ENCODE measurements at places on chromosomes 7 and 10. TPM values are rescaled to one million over a fixed set of nuclear protein-coding genes. Genes with fewer than 3 reads are reported as not detected.

DNA sequence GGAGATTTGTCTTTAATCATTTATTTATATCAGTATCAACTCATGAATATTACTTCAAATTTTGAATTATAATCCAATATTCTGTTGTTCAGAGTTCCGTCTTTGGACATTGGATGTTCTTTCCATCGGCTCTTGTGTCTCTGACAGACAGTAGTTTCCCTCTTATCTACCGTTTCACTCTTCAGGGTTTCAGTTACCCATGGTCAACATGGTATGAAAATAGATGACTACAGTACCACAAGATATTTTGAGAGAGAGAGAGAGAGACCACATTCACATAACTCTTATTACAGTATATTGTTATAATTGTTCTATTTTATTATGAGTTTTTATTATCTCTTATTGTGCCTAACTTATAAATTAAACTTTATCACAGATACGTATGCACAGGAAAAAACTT, 6.8 kb downstream of the SHTN1 start:
- DNase-seq: no peak
- no peaks in the 10 kb centered on the region for H3K27me3 ChIP-seq
- no peak overlapping the region for H3K27ac ChIP-seq
- no peaks in the 10 kb centered on the region for H3K36me3 ChIP-seq
- no peak overlapping the region for H3K4me3 ChIP-seq
- no peaks in the 10 kb centered on the region for H3K4me1 ChIP-seq

DNA sequence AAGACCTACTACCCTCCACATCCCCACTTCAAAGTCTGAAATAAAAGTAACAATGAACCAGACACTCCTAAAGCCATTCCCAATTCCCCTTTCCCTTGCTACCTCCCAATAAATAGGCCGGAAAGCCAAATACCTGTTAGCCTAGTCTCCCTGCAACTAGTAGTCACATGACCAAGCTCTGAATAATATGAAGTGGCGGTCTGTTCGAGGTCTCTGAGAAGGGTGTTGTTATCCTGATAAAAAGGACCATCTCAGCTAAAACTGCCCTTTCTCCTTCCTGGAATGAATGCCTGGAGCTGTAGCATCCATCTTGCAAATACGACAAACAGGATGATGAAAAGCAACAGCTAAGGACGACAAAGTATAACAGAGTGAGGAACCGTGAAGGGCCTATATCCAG, 6.0 kb downstream of the KIF5B start:
- no peak overlapping the region for H3K4me3 ChIP-seq
- H3K27ac ChIP-seq: peak overlapping the region; percentile 99
- DNase-seq: no peak
- no peaks in the 10 kb centered on the region for H3K27me3 ChIP-seq
- H3K4me1 ChIP-seq: no peaks in the 10 kb centered on the region
- H3K36me3 ChIP-seq: peaks cover 19% of the 10 kb centered on the region

GRCh38 chr7:85820702-85821443, 634.0 kb upstream of the SEMA3D start:
- no peak for DNase-seq
- no peak overlapping the region for H3K27ac ChIP-seq
- no peaks in the 10 kb centered on the region for H3K4me1 ChIP-seq
- no peaks in the 10 kb centered on the region for H3K27me3 ChIP-seq

The TEX36 gene
- total RNA-seq: not detected

DNA sequence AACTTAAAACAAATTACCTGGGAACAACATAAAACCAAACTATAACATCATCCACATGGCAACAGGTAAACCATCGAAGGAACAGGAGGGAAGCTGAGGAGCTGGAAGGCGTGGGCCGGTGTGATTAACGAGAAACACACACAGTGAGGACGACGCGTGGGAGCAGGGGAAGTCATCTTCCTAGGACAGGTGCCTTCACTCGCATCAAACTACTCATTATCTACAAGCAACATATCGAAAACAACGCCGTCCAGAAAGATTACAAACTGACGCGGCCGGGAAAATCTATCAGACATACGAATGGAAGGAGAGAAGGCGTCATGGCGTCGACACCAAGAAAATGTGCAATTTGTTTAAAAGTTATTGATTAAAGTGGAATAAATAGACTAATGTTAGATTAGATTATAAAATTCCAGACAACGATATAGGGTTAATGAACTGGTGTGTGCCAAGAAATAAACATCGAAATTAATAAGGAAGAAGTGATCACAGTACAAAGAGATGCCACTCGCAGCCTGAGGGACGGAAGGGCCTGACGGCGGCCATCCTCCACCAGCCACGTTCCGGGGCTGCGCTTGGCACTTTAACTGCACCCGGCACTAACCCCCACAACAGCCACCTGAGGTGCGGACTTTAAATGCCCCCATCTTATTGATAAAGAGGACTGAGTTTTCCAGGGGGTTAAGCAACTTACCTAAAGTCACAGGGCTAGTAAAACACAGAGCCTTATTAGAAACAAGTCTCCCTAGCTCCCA, 581.7 kb downstream of the DNAJB6 start:
- no peak for DNase-seq
- no peaks in the 10 kb centered on the region for H3K27me3 ChIP-seq
- H3K27ac ChIP-seq: no peak overlapping the region
- no peaks in the 10 kb centered on the region for H3K36me3 ChIP-seq
- H3K4me1 ChIP-seq: no peaks in the 10 kb centered on the region

The HOXA4 gene
- total RNA-seq: 4.1 TPM

The PCLO gene
- 70.7 TPM for total RNA-seq

DNA sequence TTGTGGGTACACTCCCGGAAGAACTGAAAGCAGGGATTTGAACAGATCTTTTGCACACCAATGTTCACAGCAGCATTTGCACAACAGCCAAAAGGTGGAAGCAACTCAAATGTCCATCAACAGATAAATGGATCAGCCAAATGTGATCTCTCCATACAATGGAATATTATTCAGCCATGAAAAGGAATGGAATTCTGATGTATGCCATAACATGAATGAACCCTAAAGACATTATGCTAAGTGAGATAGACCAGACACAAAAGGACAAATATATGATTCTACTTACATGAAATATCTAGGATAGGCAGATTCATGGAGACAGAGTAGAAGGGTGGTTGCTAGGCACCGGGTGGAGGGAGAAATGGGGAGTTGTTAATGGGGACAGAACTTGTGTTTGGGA, 36.7 kb downstream of the CLEC2L start:
- no peaks in the 10 kb centered on the region for H3K36me3 ChIP-seq
- H3K27ac ChIP-seq: no peak overlapping the region
- no peaks in the 10 kb centered on the region for H3K27me3 ChIP-seq

- H3K27me3 ChIP-seq: no peaks in the 10 kb centered on the region
- H3K4me3 ChIP-seq: no peak overlapping the region
- no peak overlapping the region for H3K27ac ChIP-seq
- H3K36me3 ChIP-seq: no peaks in the 10 kb centered on the region
- H3K4me1 ChIP-seq: peaks cover 25% of the 10 kb centered on the region
- peak; percentile 83 for DNase-seq
Observed at GRCh38 chr7:47725031-47725780, 143.3 kb upstream of the TNS3 start.

The GLUD1 gene
- total RNA-seq: 200 TPM

All from Peyer's patch (tissue), 4 donors.